K562 (cell line): ENCODE measurements at places on chromosomes 6 and 20.

DNA sequence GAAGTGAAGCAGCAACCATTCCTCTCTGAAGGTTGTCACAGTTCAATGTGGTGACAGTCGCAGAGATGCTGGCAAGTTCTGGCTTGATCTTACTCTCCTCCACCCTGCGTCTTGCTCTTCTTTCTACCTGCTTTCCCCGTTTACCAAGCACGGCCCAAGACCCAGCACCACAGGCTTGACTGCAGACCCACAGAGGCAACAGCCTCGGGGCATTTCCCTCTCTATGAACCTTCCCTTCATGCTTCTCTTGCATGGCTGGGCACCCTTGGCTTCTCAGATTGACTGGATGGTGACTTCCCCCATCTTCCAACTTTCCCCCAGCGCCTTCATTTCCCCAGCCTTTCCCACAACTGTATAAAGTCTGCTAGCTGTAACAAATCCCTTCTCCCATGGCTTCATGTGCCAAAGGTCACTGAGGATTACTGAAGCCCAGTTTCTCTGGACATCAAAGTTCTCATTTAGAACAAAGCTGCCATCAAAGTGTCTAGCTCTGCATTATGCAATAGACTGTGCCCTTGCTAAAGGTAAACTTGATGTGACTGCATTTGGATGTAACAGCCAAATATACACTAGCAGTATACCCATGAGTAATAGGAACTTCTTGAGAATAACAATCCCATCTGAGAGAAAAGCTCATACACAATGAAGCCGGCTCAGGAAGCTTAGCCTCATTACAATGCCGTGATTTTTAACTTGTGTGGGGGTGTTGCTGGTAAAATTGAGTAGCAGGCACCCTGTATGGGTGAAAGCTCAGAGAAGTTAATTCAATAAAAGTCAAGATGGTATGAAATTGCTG, 723.1 kb upstream of the FLRT3 start:
- no peak for DNase-seq

- DNase-seq: no peak
These were observed 77.4 kb downstream of the EDN3 start for GRCh38 chr20:59377842-59378241.

- no peak for DNase-seq
These were observed 104.1 kb upstream of the PTPN1 start for GRCh38 chr20:50405915-50406609.

DNA sequence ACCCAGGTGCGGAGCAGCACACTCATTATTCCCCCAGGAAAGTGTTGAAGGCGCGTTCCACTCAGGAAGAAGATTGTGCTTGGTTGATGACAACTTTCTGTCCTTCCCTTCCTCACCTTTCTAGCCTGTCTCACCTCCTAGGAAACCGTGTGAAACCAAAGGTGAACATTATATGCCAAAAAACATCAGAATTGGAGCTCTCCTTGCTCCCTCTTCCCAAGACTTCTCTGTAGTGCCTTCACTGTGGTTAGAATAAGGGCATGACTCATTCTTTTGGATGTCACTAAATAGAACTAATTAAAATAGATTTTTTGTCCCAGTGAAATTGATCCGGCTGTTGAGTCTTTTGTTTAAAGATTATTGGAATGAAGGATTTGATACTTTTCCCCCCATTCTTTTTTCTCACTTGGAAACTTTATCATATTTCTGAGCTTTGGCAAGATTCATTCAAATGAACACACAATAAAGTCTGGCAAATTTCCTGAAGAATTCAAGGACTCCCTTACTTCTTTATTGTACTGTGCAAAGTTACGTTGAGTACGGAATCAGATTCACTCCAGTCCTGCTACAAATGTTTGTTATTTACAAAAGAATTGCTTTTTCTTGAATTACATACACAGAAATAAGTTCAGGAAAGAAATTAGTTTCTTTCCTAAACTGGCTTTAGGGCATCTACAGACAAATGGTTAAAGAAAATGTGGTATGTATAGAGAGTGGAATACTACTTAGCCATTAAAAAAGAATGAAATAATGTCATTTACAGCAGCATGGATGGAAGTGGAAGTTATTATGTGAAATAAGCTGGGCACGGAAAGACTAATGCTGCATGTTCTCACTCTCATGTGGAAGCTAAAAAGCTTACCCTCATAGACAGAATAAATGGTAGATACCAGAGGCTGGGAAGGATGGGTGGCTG, 142.8 kb upstream of the AKAP12 start:
- no peak for DNase-seq

DNA sequence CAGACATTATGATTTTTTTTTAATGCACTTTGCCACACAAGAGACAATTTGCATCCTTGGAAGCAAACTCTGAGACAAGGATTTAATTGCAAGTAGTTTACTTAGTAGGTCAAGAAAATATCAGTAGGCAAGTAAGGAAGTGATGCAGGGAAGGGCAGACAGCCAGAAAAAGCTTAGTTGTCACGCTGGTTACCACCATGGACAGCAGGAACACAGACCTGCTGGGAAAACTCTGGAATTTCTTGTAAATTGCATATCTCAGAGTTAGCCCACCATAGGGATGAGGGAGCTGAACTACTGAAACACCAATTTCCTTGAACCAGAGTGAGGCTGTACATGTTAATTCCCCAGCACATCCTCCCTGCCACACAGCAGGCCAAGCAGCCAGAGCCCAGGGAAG, 92.7 kb downstream of the L3MBTL3 start:
- DNase-seq: no peak

DNA sequence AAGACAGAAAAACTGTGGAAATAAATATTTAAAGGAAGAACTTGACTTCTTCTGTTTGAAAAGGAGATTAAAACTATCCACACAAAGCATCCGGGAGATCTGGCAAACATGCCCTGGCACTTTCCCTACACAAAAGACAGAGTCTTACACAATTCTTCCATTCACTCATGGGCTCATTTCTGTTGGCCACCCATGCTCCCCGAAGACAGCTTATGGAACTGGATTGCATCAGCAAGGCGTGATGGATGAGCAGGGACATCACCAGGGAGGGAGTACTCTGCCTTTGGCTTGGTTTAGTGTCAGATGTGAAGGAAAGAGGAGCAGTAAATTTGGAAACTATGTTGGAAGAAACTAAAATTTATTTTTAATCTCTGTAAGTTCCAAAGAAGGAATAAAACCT, 379.3 kb downstream of the CD109 start:
- no peak for DNase-seq
